ENCODE measurements at places on chromosomes 11 and 22. TPM values are rescaled to one million over a fixed set of nuclear protein-coding genes. Genes with fewer than 3 reads are reported as not detected.

The CRACR2B gene
- total RNA-seq = 132 TPM

The KCTD17 gene
- 32.7 TPM for total RNA-seq

The GPR152 gene
- total RNA-seq = not detected

The MYBPC3 gene
- not detected for total RNA-seq

The CREB3L1 gene
- 35.6 TPM for total RNA-seq

The C1QTNF4 gene
- total RNA-seq = not detected

The ACTN3 gene
- total RNA-seq = 0.13 TPM

The SLC43A1 gene
- 2.0 TPM for total RNA-seq

The BAIAP2L2 gene
- total RNA-seq = 0.18 TPM

Measured in Panc1 (cell line).